ENCODE measurements at places on chromosomes 12 and 14.

DNA sequence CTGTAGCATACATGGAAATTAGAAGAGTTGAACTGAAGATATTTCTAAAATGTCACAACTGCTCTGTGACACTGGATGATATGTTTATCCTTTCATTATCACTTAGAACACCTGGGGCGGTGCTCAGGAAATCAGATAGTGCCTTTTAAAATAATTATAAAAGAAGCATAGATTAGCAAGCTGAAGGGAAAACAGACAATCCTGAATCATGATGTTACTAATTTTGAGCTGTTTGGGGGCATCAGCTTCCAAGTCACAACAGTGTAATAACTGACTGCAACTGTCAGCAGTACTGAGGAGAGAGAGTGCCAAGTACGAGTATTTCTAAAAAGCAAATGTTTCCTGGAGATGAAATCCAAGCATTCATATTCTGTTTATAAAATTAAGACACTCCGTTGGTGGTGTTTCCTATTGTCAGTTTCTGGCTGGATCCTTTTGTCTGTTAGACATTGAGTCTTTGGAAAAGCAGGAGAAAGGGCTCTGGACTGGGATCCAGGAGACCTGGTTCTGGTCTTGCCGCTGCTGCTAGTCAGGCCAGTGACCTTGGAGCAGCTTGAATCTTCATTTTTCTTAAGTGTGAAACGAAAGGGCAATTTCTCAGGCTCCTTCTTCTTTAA lies 380.1 kb downstream of the EGLN3 start:
- H3K27me3 ChIP-seq: no peaks in the 10 kb centered on the region
- DNase-seq: no peak
- H3K27ac ChIP-seq: no peak overlapping the region
- H3K4me3 ChIP-seq: no peak overlapping the region

- peak; percentile 64 for DNase-seq
- H3K27me3 ChIP-seq: no peaks in the 10 kb centered on the region
- no peak overlapping the region for H3K4me3 ChIP-seq
- H3K36me3 ChIP-seq: peaks cover 11% of the 10 kb centered on the region
These were observed 6.2 kb downstream of the DUSP6 start for GRCh38 chr12:89345830-89346740.

DNA sequence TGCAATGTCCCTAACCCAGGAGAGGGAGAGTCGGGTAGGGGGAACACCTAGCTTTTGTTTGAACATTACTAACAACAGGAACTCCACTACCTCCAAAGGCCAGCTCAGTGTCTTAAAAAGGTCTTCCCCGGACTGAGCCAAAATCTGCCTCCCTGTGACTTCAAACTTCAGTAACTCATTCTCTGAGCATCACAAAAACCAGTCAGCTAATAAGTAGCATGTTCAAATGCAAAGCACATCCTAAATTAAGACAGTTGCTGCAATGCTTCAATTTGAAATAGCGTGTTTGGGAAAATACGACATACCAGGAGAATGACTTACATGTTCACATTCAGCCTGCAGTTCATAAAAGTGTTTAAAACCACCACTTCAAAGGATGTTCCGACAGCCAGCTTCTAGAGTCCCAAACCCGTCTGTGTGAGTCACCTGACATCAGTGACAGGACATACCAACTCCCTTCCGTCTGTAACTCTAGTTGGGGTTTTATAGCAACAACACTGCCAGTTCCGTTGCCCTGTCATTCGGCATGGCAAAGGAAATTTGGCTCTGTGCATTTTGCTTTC lies 13.0 kb downstream of the ZFP36L1 start:
- DNase-seq: peak; percentile 91
- H3K4me3 ChIP-seq: no peak overlapping the region
- H3K4me1 ChIP-seq: peaks cover 26% of the 10 kb centered on the region
- H3K36me3 ChIP-seq: no peaks in the 10 kb centered on the region
- H3K27me3 ChIP-seq: no peaks in the 10 kb centered on the region

- DNase-seq: peak; percentile 40
- no peak overlapping the region for H3K27ac ChIP-seq
- H3K36me3 ChIP-seq: peaks cover 12% of the 10 kb centered on the region
- no peaks in the 10 kb centered on the region for H3K4me1 ChIP-seq
- H3K27me3 ChIP-seq: no peaks in the 10 kb centered on the region
These were observed 29.0 kb upstream of the C12orf50 start for GRCh38 chr12:88057994-88058718.

GRCh38 chr14:54767450-54767849 lies 135.2 kb downstream of the GCH1 start:
- peaks cover 60% of the 10 kb centered on the region for H3K36me3 ChIP-seq
- DNase-seq: no peak
- no peak overlapping the region for H3K4me3 ChIP-seq
- peaks cover 8% of the 10 kb centered on the region for H3K4me1 ChIP-seq

DNA sequence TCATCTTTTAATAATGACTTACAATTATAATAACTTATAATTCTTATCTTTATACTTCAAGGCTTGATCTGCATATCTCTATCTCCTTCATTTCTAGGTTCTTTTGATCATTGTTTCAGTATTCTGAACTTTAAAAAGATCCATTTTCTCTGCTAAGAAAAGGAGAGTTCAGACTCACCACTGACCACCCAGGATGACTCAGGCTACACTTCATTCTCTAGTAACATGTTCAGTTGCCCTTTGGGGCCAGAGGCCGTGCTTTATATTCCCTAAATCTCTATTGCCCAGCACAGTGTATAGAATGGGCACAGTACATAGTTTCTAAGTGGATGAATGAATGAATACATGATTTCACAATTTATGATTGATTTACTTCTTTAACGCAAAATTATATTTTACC lies 268.7 kb downstream of the AKAP6 start:
- DNase-seq: no peak
- peaks cover 9% of the 10 kb centered on the region for H3K4me1 ChIP-seq
- no peaks in the 10 kb centered on the region for H3K36me3 ChIP-seq

- no peak for DNase-seq
- H3K4me3 ChIP-seq: no peak overlapping the region
- no peaks in the 10 kb centered on the region for H3K36me3 ChIP-seq
- H3K4me1 ChIP-seq: peaks cover 6% of the 10 kb centered on the region
- H3K27ac ChIP-seq: no peak overlapping the region
These were observed 69.4 kb downstream of the FGD6 start for GRCh38 chr12:95147866-95148265.

DNA sequence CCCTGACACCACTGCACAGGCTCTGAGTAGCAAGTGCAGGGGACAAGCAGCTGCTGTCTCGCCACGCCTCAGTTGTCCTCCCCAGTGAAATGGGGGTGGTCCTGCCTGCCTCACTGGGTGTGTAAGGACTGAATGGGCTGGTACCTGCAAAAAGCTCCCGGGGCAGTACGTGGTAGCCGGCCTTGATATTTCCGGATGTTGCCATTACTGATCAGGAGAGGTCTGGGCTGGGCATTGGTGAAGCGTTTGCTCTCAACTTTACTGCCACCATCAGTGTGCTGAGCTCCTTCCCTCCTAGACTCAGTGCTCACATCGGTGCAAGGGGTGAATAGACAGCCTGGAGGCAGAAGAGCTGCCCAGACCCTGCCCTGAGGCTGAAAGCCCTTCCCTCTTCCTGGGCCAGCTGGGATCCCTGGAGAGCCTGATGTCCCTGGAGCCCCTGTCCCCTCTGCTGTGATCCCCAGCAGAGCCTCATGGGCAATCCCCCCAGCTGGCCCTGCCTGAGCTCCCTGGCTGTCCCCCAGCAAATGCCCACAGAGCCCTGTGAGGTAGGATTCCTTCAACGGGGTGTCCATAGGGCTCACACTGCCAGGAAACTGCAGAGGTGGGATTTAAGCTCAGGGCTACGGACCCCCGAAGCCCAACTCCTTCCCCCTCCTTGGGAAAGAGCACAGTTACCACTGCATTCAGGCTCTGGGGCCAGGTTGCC lies 18.2 kb downstream of the DIO3 start:
- DNase-seq: no peak
- no peak overlapping the region for H3K4me3 ChIP-seq
- H3K4me1 ChIP-seq: no peaks in the 10 kb centered on the region

GRCh38 chr12:14984036-14984435 lies 11.2 kb downstream of the PDE6H start:
- DNase-seq: no peak
- H3K4me1 ChIP-seq: peaks cover 2% of the 10 kb centered on the region
- H3K27me3 ChIP-seq: peaks cover 3% of the 10 kb centered on the region
- H3K4me3 ChIP-seq: no peak overlapping the region

GRCh38 chr12:45348311-45348710 lies 132.4 kb downstream of the ANO6 start:
- no peak overlapping the region for H3K27ac ChIP-seq
- DNase-seq: no peak
- H3K36me3 ChIP-seq: peaks cover 12% of the 10 kb centered on the region
- H3K4me1 ChIP-seq: peaks cover 4% of the 10 kb centered on the region
- no peaks in the 10 kb centered on the region for H3K27me3 ChIP-seq

DNA sequence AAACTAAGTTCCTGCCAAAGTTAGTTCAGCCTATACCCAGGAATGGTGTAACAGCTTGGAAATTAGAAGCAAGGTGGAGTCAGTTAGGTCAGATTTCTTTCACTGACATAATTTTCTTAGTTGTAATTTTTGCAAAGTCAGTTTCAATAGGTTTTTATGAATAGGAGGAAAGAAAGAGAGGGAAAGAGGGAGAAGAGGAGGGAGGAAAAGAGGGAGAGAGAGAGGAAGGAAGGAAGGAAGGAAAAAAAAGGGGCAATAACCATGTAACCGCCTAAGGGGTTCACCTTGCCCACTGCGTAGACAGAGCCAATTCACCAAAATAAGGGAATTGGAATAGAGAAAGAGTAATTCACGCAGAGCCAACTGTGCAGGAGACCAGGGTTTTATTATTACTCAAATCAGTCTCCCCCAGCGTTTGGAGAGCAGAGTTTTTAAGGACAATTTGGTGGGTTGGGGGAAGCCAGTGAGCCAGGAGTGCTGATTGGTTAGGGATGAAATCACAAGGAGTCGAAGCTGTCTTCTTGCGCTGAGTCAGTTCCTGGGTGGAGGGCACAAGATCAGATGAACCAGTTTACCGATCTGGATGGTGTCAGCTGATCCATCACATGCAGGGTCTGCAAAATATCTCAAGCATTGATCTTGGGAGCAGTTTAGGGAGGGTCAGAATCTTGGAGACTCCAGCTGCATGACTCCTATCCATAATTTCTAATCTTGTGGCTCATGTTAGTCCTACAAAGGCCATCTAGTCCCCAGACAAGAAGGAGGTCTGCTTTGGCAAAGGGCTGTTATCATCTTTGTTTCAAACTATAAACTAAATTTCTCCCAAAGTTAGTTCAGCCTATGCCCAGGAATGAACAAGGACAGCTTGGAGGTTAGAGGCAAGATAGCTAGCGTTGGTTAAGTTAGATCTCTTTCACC lies 126.0 kb upstream of the AMIGO2 start:
- no peaks in the 10 kb centered on the region for H3K36me3 ChIP-seq
- no peak overlapping the region for H3K27ac ChIP-seq
- DNase-seq: no peak
- no peaks in the 10 kb centered on the region for H3K27me3 ChIP-seq

DNA sequence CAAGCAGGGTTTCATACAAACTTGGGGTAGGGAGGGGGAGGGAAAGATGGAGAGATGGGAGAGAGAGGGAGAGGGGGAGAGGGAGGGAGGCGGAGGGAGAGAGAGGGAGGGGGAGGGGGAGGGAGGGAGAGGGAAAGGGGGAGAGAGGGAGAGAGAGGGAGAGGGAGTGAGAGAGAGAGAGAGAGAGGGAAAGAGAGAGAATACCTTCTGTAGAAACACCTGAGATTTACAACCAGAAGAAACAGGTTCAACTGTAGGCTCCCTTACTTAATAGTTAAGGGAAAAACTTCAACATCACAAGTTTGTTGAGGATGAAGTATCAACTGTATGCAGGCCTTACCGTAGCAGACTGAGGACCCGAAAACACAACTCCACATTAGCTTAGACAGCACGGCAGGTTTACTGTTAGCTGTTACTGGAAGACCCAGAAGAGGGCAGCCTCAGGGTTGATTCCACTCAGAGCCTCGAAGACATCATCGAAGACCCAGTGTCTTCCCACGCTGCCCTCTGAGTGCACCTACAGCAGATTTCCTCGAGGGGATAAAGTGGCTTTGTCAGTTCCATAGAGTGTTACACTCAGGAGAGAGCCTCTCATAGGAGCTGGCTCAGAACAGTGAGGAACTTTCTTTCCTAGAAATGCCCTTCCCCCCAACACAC lies 72.4 kb downstream of the NT5DC3 start:
- H3K4me1 ChIP-seq: no peaks in the 10 kb centered on the region
- H3K27ac ChIP-seq: no peak overlapping the region
- no peak for DNase-seq
- no peak overlapping the region for H3K4me3 ChIP-seq
- H3K27me3 ChIP-seq: no peaks in the 10 kb centered on the region

DNA sequence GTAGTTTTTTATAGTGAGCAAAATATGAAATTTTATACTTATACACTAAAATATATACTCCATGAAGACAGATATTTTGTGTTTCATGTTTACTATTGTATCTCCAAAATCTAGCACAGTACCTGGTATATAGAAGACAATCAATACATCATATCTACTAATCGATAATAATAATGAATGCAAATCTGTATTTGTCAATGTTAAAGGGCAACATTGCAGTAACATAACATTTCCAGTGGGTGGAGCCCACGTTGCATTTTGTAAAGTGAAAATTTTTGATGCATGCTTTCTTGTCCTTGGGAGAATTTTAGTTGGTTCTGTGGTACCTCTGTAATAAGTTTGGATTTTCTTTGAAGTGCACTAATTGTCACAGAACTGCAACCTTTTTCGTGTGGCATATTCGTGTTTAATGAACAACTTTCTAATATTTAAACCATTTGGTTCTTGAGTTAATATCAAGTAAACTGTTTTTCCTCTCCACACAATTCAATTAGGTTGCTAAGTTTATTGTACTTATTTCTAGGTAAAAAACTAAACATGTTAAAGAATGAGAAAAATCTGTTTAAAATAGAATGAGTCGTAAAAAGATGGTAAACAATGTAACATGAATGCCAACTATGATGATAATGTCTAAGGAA lies 47.4 kb downstream of the AVPR1A start:
- no peak overlapping the region for H3K27ac ChIP-seq
- no peaks in the 10 kb centered on the region for H3K36me3 ChIP-seq
- H3K4me1 ChIP-seq: no peaks in the 10 kb centered on the region

DNA sequence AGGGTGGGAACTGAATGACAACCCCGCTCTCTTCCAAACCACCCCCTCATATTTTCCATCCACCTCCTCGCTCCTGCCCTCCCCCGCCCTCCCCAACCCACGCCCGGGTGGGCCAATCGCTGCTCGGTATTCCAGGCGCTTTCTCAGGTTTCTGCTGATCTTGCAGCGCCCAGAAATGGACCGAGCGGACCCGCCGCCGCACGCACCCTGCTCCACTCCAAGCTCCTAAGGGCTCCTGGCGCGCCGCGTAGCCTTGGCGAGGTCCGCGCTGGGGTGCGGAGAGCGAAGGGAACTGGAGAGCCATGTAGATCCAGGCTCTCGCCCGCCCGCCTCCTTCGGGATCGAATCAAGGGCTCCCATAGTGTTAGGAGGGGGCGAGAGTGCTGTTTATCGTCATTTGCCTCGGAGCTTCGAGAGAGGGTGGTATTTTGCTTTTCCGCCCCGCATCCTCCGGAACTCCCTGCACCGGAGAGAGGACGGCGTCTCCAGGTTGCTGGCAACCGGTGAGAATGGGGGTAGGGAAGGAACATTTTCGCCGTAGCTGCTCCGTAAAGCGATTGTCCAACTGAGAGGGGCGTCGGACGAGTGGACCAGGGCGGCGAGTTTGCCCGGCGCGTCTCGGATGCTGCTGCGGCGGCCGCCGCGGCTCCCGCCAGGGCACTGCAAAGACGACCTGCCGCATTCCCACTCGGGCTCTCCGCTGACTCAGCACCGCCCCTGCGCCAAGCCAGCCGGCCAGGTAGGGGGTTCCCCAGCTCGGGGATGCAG lies at the start of gene KCNA1:
TSS of gene KCNA1 (plus strand) at position 172 of the 768 bp plus-strand sequence. CDS start 1,474 bp downstream, outside the sequence.
- peaks cover 3% of the 10 kb centered on the region for H3K4me1 ChIP-seq
- H3K4me3 ChIP-seq: no peak within 1 kb of the TSS
- H3K27me3 ChIP-seq: peaks cover 47% of the 10 kb centered on the region
- no peak for DNase-seq
